Epithelial cell of alveolus of lung (primary cell): ENCODE measurements at places on chromosomes 1 and 21. TPM values are rescaled to one million over a fixed set of nuclear protein-coding genes. Genes with fewer than 3 reads are reported as not detected.

FCN3 gene
- not detected in 2 replicates for total RNA-seq

S100A8 gene
- total RNA-seq: not detected in 2 replicates

ANGPTL3 gene
- not detected in 2 replicates for total RNA-seq

VHLL gene
- total RNA-seq: 5.3 TPM in 1 of 2 replicates, not detected in the other

KCNJ15 gene
- 0.88 and 4.9 TPM in 2 replicates for total RNA-seq

CD101 gene
- total RNA-seq: under 0.01 and 0.32 TPM in 2 replicates

MRPL39 gene
- 23.1 and 37.8 TPM in 2 replicates for total RNA-seq

TNFSF18 gene
- total RNA-seq: 45.8 TPM in 1 of 2 replicates, not detected in the other
